Mesenchymal stem cell (in vitro differentiated cells and primary cell): ENCODE measurements at places on chromosomes 11 and 22.

DNA sequence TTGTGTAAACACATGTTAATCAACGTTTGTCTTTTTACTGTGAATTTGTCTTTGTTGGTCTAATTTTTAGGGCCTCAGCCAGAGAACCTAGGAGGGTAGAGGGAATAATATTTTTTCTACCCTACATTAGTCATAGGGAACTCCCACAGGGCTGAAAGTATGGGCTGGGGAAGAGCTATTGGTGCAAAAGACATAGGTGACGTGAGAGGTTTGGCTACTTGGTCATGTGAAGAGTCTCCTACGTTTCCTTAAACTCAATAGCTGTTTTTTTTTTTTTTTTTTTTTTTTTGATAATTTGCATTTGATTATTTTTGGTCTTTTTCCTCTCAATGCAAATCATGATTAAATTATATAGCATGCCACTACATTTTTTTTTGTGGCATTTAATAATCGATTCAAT lies 15.9 kb upstream of the MMP7 start:
- H3K36me3 ChIP-seq, result no peaks in the 10 kb centered on the region
- H3K4me3 ChIP-seq, result no peak overlapping the region
- H3K27me3 ChIP-seq, result no peaks in the 10 kb centered on the region
- DNase-seq, result no peak
- no peak overlapping the region for H3K27ac ChIP-seq
- peaks cover 4% of the 10 kb centered on the region for H3K4me1 ChIP-seq

DNA sequence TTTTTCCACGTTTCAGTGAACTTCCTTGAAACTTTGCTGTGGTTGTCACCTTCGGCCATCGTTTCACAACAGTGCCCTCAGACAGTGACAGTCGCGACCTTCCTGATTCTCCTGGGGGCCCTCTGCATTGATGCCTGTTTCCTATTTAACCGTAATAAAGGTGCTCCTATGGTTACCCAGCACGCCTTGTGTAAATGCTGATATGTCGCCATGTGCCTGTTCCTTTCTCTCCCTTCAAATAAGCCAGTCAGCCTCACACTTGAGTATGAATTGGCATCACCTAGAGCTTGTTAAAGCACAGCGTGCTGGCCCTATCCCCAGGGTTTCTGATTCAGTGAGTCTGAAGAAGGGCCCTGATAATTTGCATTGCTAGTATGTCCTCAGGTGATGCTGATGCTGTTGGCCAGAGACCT lies 104.8 kb downstream of the MICAL2 start:
- H3K27me3 ChIP-seq, result no peaks in the 10 kb centered on the region
- H3K36me3 ChIP-seq, result peaks cover 57% of the 10 kb centered on the region
- H3K4me1 ChIP-seq, result no peaks in the 10 kb centered on the region
- no peak overlapping the region for H3K4me3 ChIP-seq
- no peak overlapping the region for H3K27ac ChIP-seq

DNA sequence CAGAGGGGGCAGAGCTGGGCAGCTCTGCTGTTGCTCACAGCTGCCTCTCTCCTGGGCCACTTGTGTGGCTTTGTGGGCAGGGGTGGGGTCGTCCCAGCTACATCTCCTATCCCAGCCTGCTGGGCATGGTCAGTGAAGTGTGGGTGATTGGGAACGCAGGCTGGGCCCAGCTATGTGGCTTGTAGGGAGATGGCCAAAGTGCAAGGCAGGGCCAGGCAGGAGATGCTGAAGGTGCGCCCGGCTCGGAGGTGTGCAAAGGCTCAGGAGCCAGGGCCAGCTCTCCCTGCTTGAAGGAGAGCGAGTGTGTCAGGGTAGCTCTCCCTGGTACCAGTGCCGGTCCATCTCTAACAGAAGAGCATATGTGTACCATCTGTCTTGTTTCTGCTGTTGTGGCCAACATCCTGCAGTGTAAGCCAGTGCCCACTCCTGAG lies 8.4 kb upstream of the RANBP1 start:
- H3K4me1 ChIP-seq, result peaks cover 23% of the 10 kb centered on the region
- peaks cover 90% of the 10 kb centered on the region for H3K36me3 ChIP-seq
- no peak overlapping the region for H3K4me3 ChIP-seq
- DNase-seq, result no peak
- no peaks in the 10 kb centered on the region for H3K27me3 ChIP-seq

GRCh38 chr11:71236836-71237475 lies 15.4 kb downstream of the SHANK2 start:
- no peak for DNase-seq
- H3K27ac ChIP-seq, result no peak overlapping the region
- no peaks in the 10 kb centered on the region for H3K27me3 ChIP-seq
- H3K4me3 ChIP-seq, result no peak overlapping the region
- peaks cover 18% of the 10 kb centered on the region for H3K4me1 ChIP-seq

DNA sequence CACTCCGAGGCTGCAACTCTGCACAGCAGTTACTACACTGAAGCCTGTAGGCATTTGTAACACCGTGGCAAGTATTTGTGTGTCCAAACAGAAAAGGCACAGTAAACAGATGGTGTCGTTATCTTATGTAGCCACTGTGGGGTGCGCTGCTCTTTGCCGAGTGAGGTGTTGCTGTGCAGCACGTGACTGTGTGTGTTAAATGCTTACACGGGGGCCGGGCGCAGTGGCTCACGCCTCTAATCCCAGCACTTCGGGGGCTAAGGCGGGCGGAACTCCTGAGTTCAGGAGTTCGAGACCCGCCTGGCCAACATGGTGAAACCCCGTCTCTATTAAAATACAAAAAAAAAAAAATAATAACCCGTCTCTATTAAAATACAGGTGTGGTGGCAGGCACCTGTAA lies 11.5 kb downstream of the ZBED4 start:
- no peak for DNase-seq
- H3K4me1 ChIP-seq, result peaks cover 5% of the 10 kb centered on the region
- no peak overlapping the region for H3K27ac ChIP-seq
- H3K27me3 ChIP-seq, result no peaks in the 10 kb centered on the region
- H3K4me3 ChIP-seq, result no peak overlapping the region
- peaks cover 21% of the 10 kb centered on the region for H3K36me3 ChIP-seq

GRCh38 chr22:22662095-22662494 lies 17.7 kb downstream of the GGTLC2 start:
- no peak for DNase-seq
- H3K27me3 ChIP-seq, result peaks cover 7% of the 10 kb centered on the region
- peaks cover 3% of the 10 kb centered on the region for H3K4me1 ChIP-seq
- H3K4me3 ChIP-seq, result no peak overlapping the region

DNA sequence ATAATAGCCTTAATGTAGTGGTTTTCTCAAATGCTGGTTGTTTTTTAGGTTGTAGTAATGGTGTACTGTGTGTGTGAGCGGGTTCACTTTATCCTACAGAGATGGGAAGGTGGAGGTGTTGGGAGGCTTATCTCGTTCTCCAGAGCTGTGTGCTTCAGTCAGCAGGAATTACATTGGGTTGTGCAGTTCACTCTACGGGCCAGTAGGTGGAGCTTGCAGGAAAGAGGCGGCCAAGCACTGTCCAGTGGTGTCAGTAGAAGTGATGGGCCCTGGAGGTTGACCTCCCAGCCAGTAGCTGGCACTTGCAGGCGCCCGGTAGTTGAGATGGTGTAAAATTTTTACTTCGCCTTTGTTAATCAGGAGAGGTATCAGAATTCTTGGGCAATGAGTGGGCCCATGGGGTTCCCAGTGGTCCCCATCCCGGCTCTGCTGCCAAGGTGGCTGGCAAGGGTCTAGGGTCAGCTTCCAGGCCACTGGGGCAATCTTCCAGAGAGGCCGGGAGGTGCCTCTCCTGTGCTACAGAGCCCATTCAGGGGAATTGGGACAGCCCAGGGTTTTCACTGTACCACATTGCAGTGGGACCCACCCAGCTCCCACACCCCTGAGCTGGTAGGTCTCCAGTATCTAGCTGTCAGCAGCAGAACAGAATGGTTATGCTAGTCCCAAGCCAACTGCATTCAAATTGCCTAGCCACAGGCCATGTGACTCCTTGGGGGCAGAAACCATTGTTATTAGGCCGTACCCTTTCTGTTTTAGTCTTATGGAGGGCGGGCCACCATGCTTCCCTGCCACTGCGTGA lies 43.9 kb downstream of the BIRC2 start:
- H3K36me3 ChIP-seq, result peaks cover 85% of the 10 kb centered on the region
- peak overlapping the region; percentile 38 for H3K27ac ChIP-seq
- H3K4me3 ChIP-seq, result no peak overlapping the region

- DNase-seq, result peak; percentile 90
- H3K4me3 ChIP-seq, result peak within 1 kb of the TSS; percentile 89
- H3K4me1 ChIP-seq, result peaks cover 11% of the 10 kb centered on the region
Measured at GRCh38 chr11:6473451-6474412, at the start of gene TRIM3. TSS of gene TRIM3 (minus strand) at chr11:6473941. CDS start at chr11:6465695, 8,246 bp downstream.

GRCh38 chr11:112605093-112605666 lies 344.5 kb upstream of the PLET1 start:
- DNase-seq, result no peak
- no peaks in the 10 kb centered on the region for H3K4me1 ChIP-seq
- no peak overlapping the region for H3K4me3 ChIP-seq
- no peaks in the 10 kb centered on the region for H3K36me3 ChIP-seq
- H3K27me3 ChIP-seq, result no peaks in the 10 kb centered on the region
- H3K27ac ChIP-seq, result no peak overlapping the region

GRCh38 chr11:44005063-44005701 lies 42.6 kb upstream of the ACCSL start:
- H3K4me1 ChIP-seq, result no peaks in the 10 kb centered on the region
- no peaks in the 10 kb centered on the region for H3K36me3 ChIP-seq
- DNase-seq, result no peak
- H3K4me3 ChIP-seq, result no peak overlapping the region
- H3K27ac ChIP-seq, result no peak overlapping the region
- H3K27me3 ChIP-seq, result no peaks in the 10 kb centered on the region

GRCh38 chr11:129731316-129731715 lies 84.3 kb upstream of the TMEM45B start:
- no peak for DNase-seq
- H3K4me3 ChIP-seq, result no peak overlapping the region
- H3K27me3 ChIP-seq, result peaks cover 16% of the 10 kb centered on the region
- H3K4me1 ChIP-seq, result peaks cover 4% of the 10 kb centered on the region

- peaks cover 4% of the 10 kb centered on the region for H3K4me1 ChIP-seq
- H3K4me3 ChIP-seq, result no peak overlapping the region
- no peaks in the 10 kb centered on the region for H3K27me3 ChIP-seq
- H3K36me3 ChIP-seq, result peaks cover 21% of the 10 kb centered on the region
Measured at GRCh38 chr22:47071807-47072641, 309.6 kb downstream of the TBC1D22A start.

DNA sequence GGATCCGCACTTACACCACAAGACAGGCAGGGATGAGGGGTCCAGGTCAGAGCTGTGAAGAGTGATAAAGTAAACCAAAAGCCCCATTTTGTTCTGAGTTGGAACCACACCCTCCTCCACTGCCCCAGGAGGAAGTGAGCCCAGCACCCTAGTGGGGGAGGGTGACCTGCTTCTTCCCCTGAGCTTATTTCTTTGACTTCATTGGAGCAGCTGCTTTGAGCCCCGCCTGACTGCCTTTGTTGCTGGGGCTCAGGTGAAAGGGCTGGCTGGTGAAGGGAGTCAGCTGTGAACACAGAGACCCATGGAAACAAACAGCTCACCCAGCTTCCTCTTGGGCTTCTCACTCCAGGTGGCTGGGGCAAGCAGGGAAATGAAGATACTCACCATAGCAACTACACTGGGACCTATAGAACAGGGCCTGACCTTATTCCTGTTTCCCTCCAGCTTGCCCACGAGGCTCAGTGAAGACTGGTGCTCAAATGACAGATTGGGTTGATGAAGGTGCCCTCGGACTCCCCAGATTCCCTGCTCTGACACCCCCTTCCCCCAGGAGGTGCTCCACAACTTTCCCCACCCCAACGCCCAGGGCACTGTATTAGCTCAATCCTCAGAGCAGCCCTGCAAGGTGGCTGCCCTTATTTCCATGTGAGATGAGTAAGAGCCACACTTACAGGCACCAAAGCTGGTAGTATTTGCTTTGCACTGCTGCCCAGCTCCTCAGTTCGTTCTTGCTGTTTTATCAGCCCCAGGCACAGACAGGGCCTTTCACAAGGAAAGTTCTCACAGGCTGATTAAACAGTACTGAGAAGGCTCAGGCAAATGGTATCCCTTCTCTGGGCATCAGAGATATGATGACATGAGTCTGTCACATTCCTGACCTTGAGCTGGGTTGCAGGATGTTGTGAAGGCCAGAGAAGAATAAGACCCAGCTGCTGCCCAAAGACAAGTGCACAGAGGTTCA lies 2.4 kb downstream of the UCP2 start:
- peaks cover 33% of the 10 kb centered on the region for H3K4me1 ChIP-seq
- H3K36me3 ChIP-seq, result peaks cover 31% of the 10 kb centered on the region
- peak overlapping the region; percentile 1 for H3K27ac ChIP-seq
- peak; percentile 41 for DNase-seq

DNA sequence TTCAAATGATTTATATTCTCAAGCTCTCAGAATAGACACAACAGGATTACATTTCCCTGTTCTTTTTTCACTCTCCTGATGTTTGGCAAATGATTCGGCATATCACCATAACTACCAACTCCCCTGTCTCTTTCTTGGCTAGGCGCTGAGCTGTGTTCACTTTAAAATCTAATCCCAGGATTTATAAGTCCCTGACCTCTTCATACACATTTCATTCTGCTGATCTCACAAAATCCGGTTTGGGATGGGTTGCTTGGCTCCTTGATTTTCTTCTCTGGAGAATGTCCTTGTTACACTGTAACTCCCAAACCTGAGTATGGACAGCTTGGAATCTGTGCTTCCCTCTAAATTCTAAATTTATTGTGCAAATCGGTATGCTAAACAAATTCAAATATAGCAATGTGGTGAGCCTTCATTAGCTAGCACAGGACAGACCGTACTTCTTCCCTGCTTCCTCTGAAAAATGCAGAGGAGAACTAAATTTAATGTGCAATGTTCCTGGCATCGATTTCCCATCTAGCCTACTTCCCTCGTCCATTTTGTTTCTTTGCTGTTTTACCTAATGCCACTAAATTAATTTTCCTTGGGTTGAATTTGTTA lies 858.5 kb upstream of the FAT3 start:
- DNase-seq, result no peak
- H3K4me1 ChIP-seq, result no peaks in the 10 kb centered on the region
- H3K27me3 ChIP-seq, result no peaks in the 10 kb centered on the region
- H3K4me3 ChIP-seq, result no peak overlapping the region

GRCh38 chr11:111428113-111428876 lies 49.2 kb upstream of the POU2AF1 start:
- DNase-seq, result no peak
- H3K4me3 ChIP-seq, result no peak overlapping the region
- no peaks in the 10 kb centered on the region for H3K36me3 ChIP-seq
- no peaks in the 10 kb centered on the region for H3K4me1 ChIP-seq
- peaks cover 28% of the 10 kb centered on the region for H3K27me3 ChIP-seq

- H3K27me3 ChIP-seq, result no peaks in the 10 kb centered on the region
- no peak for DNase-seq
- no peak overlapping the region for H3K27ac ChIP-seq
- no peak overlapping the region for H3K4me3 ChIP-seq
- no peaks in the 10 kb centered on the region for H3K36me3 ChIP-seq
Measured at GRCh38 chr11:123839131-123839530, 33.0 kb upstream of the OR6M1 start.

GRCh38 chr11:124943254-124943616 lies 7.4 kb upstream of the HEPACAM start:
- no peaks in the 10 kb centered on the region for H3K36me3 ChIP-seq
- no peak overlapping the region for H3K27ac ChIP-seq
- H3K27me3 ChIP-seq, result no peaks in the 10 kb centered on the region
- no peak overlapping the region for H3K4me3 ChIP-seq
- no peaks in the 10 kb centered on the region for H3K4me1 ChIP-seq
